ENCODE measurements at places on chromosomes 4 and X.

- no peak for DNase-seq
Measured at GRCh38 chr4:109699553-109700225, 3.6 kb downstream of the CASP6 start.

- peak; percentile 50 for DNase-seq
Measured at GRCh38 chr4:13329963-13330362, 154.2 kb downstream of the RAB28 start.

GRCh38 chrX:100208076-100208475 lies 202.0 kb downstream of the PCDH19 start:
- DNase-seq, result no peak

- DNase-seq, result no peak
Measured at GRCh38 chr4:90536408-90536807, 409.2 kb downstream of the CCSER1 start.

Measured in fibroblast of pulmonary artery (primary cell).